Activated naive CD4-positive, alpha-beta T cell treated with anti-CD3 and anti-CD28 coated beads, Interleukin-2, amount 10 ng/mL, durations not matched to agents 7 days and 5 days (primary cell): ENCODE measurements at places on chromosomes 5 and 9.
A peak's percentile ranks its signal among the peaks of the same experiment; 100 is the strongest.

DNA sequence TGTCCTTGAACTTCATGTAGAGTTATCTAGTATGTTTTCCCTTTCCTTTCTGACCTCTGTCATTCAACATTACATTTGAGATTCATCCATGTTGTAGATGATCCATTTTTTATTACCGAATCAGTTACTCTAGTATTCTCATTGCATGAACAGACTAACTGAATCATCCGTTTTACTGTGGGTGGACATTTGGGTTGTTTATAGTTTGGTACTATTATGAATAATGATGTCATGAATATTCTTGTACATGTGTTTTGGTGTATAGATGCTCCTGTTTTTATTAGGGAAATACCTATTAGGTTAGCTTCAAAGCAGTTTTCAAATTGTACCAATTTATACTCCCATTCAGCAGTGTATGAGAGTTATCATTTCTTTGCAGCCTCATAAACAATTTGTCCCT lies 94.3 kb upstream of the NIPAL4 start:
- no peak for DNase-seq
- H3K27ac ChIP-seq, result no peak overlapping the region
- peaks cover 83% of the 10 kb centered on the region for H3K36me3 ChIP-seq

- H3K4me1 ChIP-seq, result no peaks in the 10 kb centered on the region
- no peak for DNase-seq
- H3K27ac ChIP-seq, result no peak overlapping the region
- H3K36me3 ChIP-seq, result no peaks in the 10 kb centered on the region
- no peaks in the 10 kb centered on the region for H3K27me3 ChIP-seq
Measured at GRCh38 chr9:72978744-72979143, 25.9 kb upstream of the ALDH1A1 start.

DNA sequence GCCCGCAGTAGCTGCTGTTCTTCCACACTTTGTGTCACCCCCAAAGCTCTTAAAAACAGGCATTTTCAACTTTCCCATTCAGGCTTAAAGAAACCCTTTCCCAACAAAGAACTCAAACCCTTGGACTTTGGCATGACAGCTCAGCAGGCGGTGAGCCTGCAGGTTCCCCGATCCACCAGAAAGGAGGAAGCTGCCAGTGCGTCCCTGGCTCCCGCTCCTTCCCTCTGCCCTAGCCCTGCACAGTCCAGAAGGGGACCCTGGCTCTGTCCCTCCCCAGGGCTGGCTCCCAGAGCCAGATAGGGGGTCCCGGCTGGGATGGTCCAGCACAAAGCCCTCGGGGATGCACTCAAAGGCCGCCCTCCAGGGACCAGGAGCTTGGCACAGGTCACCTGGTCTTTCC lies 9.6 kb downstream of the SLC9A3 start:
- no peak overlapping the region for H3K27ac ChIP-seq
- H3K4me3 ChIP-seq, result no peak overlapping the region
- peaks cover 66% of the 10 kb centered on the region for H3K27me3 ChIP-seq
- H3K4me1 ChIP-seq, result no peaks in the 10 kb centered on the region
- DNase-seq, result no peak

DNA sequence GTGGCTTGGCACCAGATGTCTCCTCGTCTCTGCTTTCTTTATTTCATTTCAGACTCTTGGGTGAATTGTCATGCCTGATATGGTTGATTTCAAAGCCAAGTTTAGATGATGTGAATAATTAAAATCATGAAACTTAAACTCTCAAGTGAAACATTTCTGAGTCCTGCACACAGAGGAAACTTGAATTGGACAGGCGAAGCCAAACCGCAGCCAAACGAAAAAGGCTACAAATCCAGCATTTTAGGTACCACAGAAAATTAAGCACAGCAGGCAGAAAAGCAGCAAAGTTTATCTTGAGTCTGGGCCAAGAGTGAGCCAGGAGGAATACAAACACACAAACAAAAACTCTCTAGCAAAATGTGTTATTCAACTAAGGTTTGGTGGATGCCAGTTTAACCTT lies 659.8 kb upstream of the KLF4 start:
- DNase-seq, result no peak
- H3K36me3 ChIP-seq, result no peaks in the 10 kb centered on the region
- H3K27ac ChIP-seq, result no peak overlapping the region
- no peak overlapping the region for H3K4me3 ChIP-seq
- no peaks in the 10 kb centered on the region for H3K4me1 ChIP-seq

- no peaks in the 10 kb centered on the region for H3K4me1 ChIP-seq
- H3K4me3 ChIP-seq, result no peak overlapping the region
- no peak overlapping the region for H3K27ac ChIP-seq
- no peaks in the 10 kb centered on the region for H3K27me3 ChIP-seq
- no peak for DNase-seq
Measured at GRCh38 chr9:125949703-125950460, 202.7 kb downstream of the PBX3 start.

DNA sequence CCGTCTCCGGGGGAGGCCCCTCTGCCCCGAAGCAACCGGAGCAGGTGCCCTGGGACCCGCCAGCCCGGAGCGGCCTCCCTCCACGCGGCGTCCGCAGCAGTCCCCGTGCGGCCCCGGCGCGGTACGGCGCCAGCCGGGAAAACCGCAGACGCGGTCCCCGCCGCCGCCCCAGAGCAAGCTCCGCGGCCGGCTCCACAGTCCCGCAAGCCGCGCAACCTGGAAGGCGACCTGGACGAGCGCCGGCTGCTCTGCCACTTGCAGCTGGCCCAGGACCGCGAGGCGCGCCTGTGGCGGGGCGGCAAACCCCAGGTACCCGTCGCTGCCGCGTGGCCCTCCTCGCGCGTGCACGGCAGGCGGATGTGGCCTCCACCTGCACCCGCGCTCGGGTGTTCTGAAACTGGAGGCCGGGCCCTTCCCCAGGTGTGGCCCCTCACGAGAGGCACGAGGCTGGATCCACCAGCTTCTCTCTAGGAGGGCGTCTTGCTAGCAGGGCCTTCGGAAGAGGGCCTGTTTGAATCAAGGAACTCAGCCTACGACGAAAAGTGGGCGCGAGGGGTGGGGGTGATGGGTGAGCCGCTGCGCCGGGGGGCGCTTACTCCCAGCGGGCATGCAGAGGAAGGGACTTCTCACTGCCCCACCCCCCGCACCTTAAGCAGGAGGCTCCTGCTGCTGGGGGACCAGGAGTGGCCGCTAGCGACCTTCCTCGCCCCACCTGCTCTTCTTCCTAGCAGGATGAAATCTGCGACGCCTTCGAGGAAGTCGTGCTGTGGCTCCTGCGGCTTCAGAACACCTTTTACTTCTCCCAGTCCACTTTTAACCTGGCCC lies 602 bp downstream of the CCNI2 start:
- DNase-seq, result peak; percentile 65
- peaks cover 2% of the 10 kb centered on the region for H3K36me3 ChIP-seq

DNA sequence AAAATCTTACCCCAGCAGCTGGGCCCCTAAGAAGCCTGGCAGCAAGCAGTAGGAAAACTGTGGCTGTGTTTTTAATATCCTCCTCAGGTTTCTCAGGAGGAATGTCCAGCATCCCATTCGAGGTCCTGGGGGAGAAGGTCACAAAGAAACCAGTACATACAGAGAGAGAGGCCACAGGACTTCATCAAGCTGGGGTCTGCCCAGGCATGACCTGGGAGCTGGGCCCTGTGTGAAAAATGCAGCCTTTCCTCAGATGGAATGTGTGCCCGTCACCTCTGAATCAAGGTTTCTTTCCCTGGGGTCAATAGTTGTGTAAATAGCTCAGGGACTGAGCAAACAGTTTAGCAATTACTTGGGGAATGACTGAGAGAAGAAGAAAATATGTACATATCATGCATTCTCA lies 33.9 kb upstream of the RAD23B start:
- no peak for DNase-seq
- H3K27me3 ChIP-seq, result peaks cover 13% of the 10 kb centered on the region
- peaks cover 13% of the 10 kb centered on the region for H3K4me1 ChIP-seq
